ENCODE measurements at places on chromosomes 11 and 22.

GRCh38 chr22:23218867-23219251, 38.5 kb downstream of the BCR start:
- H3K27ac ChIP-seq: no peak overlapping the region
- no peaks in the 10 kb centered on the region for H3K27me3 ChIP-seq
- no peak overlapping the region for H3K4me3 ChIP-seq

DNA sequence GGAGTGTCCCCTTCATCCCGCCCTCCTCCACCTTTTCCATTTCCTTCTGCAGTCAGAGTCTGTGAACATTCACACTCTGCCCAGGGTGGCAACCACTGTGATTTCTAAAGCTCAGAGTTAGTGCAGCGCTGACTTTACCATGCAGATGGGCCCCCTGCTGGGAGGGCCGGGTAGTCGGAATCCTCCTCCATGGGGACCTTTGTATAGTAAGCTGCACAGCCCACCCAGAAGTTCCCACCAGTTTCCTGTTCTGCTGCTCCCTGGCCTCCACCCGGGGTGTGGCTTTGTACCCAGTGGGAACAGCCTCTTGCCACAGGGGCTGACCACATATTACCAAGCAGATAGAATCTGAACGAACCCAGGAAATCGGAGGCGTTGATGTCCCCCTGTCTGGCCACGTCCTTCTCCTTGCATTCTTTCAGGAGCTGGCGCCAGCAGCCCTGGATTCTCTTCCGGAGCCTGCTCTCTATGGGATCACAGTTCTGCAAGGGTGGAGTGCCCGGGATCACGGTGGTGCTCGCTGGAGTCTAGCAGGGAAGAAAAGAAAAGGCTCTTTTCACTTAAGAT, 125.3 kb downstream of the MPPED1 start:
- peaks cover 1% of the 10 kb centered on the region for H3K4me1 ChIP-seq
- no peak for DNase-seq
- no peaks in the 10 kb centered on the region for H3K27me3 ChIP-seq
- no peaks in the 10 kb centered on the region for H3K36me3 ChIP-seq
- no peak overlapping the region for H3K27ac ChIP-seq

DNA sequence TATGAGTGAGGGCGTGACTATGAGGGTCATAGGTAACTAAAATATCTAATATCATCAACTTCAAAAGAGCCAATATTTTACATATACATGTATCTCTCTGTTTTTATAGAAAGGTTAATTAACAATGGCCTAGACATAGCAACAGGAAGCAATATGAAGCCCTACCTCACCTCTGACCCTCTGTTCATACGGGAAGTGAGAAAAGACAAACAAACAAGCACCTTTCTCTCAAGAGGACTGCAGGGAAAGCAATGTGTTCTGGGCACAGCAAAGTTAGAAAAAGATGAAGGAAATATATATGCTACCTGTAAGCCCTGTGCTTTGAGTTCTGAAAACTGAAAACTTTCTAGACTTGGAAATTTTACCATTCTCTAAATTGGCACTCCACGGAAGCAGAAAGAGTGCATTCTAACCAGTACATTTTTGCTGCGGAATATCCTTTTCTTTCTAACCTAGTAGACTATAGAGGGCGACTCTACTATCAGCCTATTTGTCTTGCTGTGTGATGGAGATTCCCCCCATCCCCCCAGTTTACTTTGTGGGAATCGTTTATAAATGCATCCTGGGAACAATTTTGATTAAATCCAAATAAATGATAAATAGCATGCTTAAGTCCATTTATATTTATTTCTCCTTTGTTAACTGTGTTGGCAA, 830.4 kb upstream of the FAT3 start:
- no peak overlapping the region for H3K4me3 ChIP-seq
- no peak overlapping the region for H3K27ac ChIP-seq
- no peaks in the 10 kb centered on the region for H3K36me3 ChIP-seq
- no peak for DNase-seq
- no peaks in the 10 kb centered on the region for H3K4me1 ChIP-seq
- no peaks in the 10 kb centered on the region for H3K27me3 ChIP-seq

GRCh38 chr11:114928260-114928870, 250.0 kb downstream of the NXPE2 start:
- H3K4me3 ChIP-seq: no peak overlapping the region
- no peaks in the 10 kb centered on the region for H3K36me3 ChIP-seq
- no peaks in the 10 kb centered on the region for H3K27me3 ChIP-seq
- no peaks in the 10 kb centered on the region for H3K4me1 ChIP-seq
- no peak for DNase-seq

- no peaks in the 10 kb centered on the region for H3K27me3 ChIP-seq
- no peaks in the 10 kb centered on the region for H3K36me3 ChIP-seq
- H3K4me1 ChIP-seq: no peaks in the 10 kb centered on the region
- H3K27ac ChIP-seq: no peak overlapping the region
- no peak for DNase-seq
Measured at GRCh38 chr11:86106916-86107315, 38.0 kb upstream of the PICALM start.

- no peaks in the 10 kb centered on the region for H3K27me3 ChIP-seq
- no peak for DNase-seq
- no peaks in the 10 kb centered on the region for H3K36me3 ChIP-seq
Measured at GRCh38 chr11:18285841-18286240, 19.8 kb downstream of the SAA1 start.

Data from ovary (tissue), 10 donors.